ENCODE measurements at places on chromosomes 4 and X. TPM values are rescaled to one million over a fixed set of nuclear protein-coding genes. Genes with fewer than 3 reads are reported as not detected.

MAGEA8 gene
- not detected for total RNA-seq

F11 gene
- 0.30 TPM for total RNA-seq

ATP2B3 gene
- not detected for total RNA-seq

IGFBP7 gene
- total RNA-seq = 4.4 TPM

RNF212 gene
- 59.8 TPM for total RNA-seq

ZAR1 gene
- total RNA-seq = 0.66 TPM

ZNF711 gene
- total RNA-seq = 8.2 TPM

FIP1L1 gene
- total RNA-seq = 41.0 TPM

XAGE1A gene
- not detected for total RNA-seq

SH3D19 gene
- total RNA-seq = 24.8 TPM

ARMCX1 gene
- total RNA-seq = 33.0 TPM

MAGEA2B gene
- total RNA-seq = not detected

ZNF157 gene
- total RNA-seq = 0.31 TPM

DNA sequence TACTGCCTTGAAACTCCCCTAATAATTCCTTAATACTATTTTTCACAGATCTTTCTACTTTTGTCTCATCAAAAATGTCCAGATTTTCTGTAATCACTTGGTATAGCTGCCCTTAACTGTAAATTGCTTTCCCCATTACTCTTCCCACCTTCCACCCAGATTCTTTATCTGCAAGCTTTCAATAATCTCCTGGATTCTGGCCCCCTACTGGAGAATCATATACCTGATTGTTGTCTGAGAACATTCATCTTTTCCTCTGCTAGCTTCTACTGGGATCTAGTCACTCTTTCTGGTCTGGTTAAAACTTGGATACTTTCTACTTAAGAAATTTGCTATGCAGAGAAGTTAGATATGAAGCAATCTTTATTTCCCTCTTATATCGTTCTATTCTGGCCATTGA is 552.6 kb downstream of the PCDH19 start:
- peak; percentile 10 for DNase-seq

- no peak for DNase-seq
These were observed 669.5 kb upstream of the MAGEB2 start for GRCh38 chrX:29545878-29546277.

DNA sequence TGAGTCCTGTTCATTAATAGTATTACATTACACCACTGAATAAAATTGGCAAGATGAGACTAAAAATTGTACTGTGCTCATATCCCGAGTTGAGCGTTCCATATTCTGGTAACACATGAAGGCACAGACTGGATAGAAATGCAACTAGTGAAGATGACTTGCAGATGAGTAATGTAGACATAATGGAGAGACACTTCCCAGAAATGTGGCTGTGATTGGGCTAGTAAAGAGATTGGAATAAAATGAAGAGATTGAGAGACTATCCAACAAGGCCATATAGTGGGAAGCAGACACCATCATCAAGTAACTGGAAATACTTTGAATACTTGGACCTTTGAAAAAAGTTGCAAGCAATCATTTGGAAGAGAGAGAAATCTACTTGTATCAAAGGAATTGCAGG is 77.3 kb downstream of the DCAF8L1 start:
- no peak for DNase-seq

DNA sequence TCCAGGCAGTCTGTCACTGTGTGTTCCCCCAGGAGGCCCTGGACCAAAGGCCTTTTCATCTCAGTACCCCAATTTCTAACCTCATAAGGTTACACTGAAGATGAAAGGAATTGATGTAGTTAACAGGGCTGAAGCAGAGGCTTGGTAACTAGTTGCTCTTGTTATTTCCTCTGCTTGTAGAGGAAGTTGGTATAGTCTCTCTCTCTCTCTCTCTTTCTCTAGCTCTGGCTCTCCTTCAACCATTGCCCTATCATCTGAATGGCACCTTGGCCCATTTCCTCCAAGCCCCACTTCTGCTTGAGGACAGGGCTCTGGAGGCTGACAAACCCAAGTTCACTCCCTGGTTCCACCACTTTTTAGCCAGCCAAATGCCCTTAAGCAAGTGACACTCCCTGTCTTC is 96.1 kb downstream of the MAMLD1 start:
- DNase-seq = no peak

GRCh38 chr4:25235401-25235800 is 1.6 kb downstream of the PI4K2B start:
- no peak for DNase-seq

DNA sequence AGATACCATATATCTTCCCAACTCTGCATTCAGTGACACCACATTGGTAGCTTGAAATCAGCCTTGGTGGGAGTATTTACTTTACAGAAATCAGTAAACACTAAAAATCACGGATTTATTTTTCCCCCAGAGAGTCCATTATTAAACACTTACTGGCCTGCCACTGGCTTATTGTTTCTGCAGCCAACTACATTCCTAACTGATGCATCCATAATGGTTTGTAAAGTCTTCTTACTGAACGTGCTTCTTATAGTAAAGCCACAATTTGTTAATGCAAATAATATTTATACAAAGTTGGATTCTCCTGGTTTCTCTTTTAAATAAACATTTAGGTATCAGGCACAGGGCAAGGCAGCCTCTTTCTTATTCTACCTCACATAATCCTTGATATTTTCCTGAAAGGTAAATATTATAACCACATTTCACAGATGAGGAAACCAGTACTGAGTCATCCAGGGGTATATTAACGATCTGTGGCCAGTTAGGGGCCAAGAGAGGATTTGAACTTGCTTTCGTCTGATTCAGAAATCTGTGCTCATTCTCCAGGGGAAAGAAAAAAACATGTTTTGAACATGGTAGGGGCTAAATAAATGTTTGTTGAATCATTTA is 136.5 kb downstream of the RAB28 start:
- DNase-seq = no peak

- no peak for DNase-seq
These were observed 41.7 kb upstream of the CDKN2AIP start for GRCh38 chr4:183402771-183403170.

DNA sequence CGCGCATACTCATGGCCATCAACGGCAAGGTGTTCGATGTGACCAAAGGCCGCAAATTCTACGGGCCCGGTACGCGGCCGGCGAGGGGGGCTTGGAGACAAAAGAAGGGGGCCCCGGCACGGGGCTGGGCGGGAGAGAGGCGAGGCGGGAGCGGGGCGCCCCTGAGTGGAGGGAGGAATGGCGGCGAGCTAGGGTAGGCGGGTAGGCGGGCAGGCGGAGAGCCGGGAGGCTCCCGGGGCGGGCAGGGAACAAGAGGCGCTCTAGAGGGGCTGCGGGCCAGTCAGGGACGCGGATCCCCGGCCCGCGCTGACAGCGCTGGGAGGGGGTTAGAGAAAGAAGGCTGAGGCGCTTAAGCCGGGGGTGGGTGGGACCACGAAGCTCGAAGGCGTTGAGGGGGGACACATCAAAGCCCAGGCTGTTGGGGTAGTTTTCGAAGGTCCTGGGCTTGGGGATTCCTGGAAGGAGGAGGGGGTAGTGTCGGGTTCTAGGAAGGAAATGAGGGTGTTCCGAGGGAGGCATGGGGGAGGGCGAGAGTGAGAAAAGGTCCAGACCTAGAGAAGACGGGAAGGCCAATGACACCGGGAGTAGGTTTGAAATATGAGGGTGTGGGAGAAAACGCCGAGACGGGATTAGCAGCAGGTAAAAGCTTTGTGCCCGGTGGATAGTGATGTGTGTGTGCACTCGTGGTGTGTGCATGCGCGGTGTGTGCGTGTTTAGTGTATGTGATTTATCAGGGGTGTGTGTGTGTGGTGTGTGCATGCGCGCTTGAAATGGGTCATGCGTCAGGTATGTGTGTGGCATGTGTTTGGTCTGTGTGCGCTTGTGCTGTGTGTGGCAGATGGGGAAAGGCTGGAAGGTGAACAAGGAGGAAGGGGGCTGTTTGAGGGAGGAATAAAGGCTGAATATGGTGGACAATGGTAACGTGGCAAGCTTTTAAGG is 807 bp downstream of the PGRMC1 start:
- peak; percentile 46 for DNase-seq

- DNase-seq = peak; percentile 88
These were observed 12.7 kb upstream of the GTPBP6 start for GRCh38 chrX:331151-331824.

- DNase-seq = no peak
These were observed 3.1 kb downstream of the TET2 start for GRCh38 chr4:105149771-105150170.

DNA sequence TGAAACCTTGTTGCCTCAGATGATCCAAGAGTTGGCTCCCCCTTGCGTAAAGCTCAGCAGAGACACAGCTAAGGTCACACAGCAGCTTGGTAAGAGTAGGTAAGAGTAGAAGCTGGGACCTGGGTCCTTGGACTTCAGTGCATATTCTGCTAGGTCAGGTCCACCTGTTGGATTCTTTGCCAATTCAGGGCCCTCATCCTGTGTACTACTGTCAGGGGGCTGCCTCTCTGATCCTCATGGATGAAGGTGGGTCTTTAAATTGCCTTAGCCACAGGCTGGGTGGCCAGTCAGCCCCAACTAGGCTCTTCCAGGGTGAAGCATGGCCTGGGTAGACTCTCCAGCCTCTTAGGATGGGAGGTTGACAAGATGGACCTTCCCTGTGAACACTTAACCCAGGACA is 155.8 kb downstream of the AMMECR1 start:
- no peak for DNase-seq

GRCh38 chr4:8913858-8914460 is 42.3 kb upstream of the HMX1 start:
- peak; percentile 37 for DNase-seq

DNA sequence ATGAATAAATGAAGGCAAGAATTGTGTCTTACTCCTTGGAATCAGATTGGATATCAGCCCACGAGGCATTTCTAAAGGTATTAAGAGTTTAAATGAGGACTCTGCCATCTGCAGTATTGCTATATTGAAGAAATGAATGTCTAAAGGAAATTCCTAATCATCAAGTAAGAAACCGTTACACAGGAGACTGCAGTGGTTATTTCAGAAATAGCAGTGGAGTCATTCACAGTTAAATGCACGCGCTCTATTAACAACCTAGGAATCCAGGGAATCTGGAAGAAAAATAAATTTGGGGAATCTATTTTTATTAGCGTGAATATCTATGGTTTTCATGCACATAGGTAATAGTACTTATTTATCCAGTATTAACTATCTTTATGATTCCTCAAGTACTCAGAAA is 334.2 kb downstream of the TENM3 start:
- DNase-seq = no peak

GRCh38 chrX:68708503-68709290 is 61.2 kb downstream of the STARD8 start:
- peak; percentile 59 for DNase-seq

- DNase-seq = no peak
These were observed 1.5 kb upstream of the SLC16A2 start for GRCh38 chrX:74419864-74420195.

DNA sequence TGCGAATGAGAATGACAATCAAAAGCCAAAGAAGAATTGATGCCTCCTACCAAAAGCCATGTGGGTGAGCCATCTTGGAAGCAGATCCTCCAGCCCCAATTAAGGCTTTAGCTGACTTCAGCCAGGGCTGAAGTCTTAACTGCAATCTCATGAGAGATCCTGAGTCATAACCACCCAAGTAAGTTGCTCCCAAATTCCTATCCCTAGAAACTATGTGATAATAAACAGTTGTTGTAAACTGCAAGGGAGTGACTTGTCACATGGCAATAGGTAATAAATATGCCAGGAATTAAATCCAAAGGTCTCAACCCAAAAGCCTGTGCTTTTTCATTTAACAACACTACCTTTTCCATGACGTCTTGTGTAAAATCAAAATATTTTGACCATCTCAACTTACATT is 154.2 kb upstream of the TBL1X start:
- DNase-seq = no peak

DNA sequence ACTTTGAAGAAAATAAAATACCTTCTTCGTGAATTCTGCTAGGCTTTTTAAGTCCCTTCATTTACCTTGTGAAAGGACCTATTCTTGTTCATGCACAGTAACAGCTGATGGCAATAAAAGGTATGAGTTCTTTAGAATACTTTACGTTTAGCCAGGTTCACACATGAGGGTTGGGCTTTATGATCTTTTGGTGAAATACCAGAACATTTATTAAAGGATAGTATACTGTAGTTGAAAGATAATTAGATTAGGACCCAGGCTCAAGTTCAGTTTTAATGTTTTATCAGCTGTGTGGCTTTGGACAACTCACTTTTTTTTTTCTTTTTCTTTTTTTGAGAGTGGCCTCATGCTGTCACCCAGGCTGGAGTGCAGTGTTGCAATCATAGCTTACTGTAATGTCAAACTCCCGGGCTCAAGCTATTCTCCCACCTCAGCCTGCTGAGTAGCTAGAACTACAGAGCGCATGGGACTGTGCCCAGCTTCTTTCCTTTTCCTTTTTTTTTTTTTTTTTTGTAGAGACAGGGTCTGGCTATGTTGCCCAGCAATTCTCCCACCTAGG is 28.2 kb upstream of the NEIL3 start:
- no peak for DNase-seq

DNA sequence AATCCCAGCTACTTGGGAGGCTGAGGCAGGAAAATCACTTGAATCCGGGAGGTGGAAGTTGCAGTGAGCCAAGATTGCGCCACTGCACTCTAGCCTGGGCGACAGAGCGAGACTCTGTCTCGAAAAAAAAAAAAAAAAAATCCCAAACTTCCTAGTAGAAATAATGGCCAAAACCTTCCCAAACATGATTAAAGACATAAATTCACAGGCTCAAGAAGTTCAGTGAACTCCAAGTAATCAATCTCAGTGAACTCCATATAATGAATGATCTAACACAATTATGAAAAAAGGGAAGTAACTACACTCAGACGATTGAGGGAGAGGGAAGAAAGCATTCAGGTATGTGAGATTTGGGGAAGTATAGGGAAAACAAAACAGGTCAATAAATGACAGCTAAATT is 6.5 kb downstream of the FUNDC1 start:
- DNase-seq = no peak

DNA sequence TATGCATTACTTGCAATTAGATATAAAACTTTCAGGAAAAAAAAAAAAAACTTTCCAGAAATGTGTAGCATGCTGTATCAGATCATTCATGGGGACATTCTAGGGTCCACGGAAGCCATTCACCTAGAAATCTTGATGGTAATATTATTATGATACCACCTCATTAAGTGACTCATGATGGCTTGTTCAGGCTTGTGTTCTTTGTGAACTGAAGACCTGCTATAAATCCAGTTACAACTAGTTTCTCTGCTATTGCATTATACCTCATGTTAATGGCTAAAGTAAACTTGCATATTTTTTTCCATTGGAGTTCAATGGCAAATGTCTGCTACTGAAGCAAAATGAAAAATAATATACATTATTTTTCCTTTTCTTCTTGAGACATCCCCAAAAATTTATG is 35.3 kb upstream of the PTPN13 start:
- no peak for DNase-seq

- no peak for DNase-seq
These were observed 68.4 kb downstream of the AR start for GRCh38 chrX:67612231-67612630.

GRCh38 chrX:51608766-51609165 is 9.9 kb downstream of the CENPVL3 start:
- DNase-seq = no peak

Measured in H7 (cell line).